ENCODE measurements at places on chromosomes 4 and X.
A peak's percentile ranks its signal among the peaks of the same experiment; 100 is the strongest.

DNA sequence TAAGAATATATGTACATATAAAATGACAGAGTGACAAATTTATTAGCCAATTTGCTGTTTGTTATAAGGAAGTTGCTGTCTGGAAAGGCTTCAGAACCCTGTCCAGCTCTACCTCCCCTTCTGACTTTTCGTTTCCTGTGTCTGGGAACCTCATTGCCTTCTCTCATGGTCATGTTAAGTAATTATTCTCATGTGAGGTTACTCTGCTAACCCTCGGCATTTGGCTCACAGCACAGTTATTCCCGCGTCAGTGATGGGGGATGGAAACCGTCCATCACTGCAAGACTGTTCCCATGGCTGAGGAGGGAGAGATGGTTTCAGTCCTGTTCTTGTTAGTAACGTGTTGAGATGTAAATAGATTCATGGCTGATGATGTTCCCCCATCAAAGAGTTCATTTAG lies 11.9 kb downstream of the EDNRA start:
- no peak for DNase-seq

DNA sequence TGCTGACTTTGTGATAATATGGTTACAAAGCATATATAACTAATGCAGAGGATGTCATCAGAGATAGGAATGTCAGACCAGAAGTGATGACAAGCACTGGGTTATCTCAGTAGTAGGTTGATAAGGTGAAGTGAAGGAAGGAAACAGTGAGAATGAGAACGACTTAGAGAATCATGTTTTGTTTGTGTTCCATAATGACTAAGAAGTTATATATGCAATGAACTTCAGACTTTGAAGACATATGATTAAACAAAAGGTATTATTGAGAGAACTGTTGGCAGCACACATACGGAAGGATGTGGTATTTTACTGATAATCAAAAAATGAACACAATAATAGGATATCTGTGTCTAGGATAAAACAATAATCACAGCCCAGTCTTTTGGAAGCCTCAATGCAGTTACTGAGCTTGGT lies 18.3 kb upstream of the HHIP start:
- DNase-seq = peak; percentile 11

- DNase-seq = no peak
These were observed 30.0 kb downstream of the IRF2 start for GRCh38 chr4:184444215-184444952.

DNA sequence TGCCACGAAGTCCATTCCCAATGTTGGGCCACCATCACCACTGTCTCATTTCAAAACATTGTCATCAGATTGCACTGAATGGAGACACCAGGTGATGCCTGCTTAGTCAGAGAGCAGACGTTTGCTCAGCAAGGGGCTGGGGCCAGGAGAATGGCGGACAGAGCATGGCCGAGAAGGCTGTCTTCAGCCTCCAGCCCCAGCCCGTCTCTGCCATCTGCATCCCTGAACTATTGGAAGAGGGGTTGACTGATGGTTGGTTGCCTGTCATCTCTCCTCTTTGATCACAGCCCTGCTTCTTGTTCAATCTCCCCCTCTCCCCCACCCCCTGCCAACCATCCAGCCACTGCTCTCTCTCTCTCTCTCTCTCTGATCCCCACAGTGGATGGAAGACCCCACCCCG lies 140.9 kb downstream of the SHOX start:
- DNase-seq = no peak

GRCh38 chr4:140296335-140297220 lies 76.9 kb upstream of the SCOC start:
- DNase-seq = peak; percentile 70
